Stimulated activated CD8-positive, alpha-beta memory T cell treated with anti-CD3 and anti-CD28 coated beads, Interleukin-7, amount 100 ng/mL, for 48 hours (primary cell): ENCODE measurements at places on chromosomes 6 and 20.

- DNase-seq = no peak
These were observed 174.1 kb upstream of the PRSS16 start for GRCh38 chr6:27073441-27073840.

- no peak for DNase-seq
These were observed 24.7 kb downstream of the CNKSR3 start for GRCh38 chr6:154485815-154486214.

DNA sequence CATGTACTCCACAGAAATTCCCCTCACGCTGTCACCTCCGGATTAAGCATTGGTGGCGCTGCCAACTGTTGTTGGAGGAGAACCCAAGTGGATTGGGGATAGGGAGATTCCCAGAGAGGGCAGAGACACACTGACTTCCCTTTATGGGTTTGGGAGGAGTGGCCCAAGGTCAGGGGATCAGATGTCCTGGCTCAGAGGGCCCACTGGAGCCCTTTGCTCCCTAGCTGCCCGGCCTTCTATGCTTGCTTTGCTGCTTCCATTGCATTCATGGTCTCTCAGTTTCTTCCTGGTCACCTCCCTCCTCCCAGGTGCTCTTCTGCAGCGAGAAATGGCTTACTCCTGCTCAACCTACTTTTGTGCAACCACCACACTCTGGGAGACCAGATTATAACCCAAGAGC lies 14.3 kb downstream of the CUL9 start:
- DNase-seq = no peak

DNA sequence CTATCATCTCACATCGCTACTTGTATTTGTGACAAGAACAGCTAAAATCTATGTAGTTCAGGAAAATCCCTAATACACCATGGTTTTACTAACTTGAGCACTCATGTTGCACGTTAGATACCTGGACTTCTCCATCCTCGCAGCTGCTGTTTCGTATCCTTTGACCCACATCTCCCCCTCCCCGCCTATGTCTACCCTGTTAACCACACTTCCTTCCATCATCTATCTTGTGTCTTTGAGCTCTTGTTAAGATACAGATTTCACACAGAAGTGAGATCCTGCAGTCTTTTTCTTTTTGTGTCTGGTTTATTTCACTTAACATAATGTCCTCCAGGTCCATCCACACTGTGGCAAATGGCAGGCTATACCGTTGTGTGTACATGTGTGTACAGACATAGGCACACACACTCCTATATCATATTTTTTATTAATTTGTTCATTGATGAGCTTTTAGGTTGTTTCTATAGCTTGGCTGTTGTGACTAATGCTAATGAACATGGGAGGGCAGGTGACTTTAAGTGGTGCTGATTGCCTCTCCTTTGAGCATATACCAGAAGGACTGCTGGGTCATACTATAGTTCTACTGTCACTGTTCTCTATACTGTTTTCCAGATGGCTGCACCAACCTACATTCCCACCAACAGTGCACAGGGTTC lies 117.8 kb downstream of the WDR27 start:
- DNase-seq = no peak

GRCh38 chr6:118620202-118620601 lies 31.2 kb downstream of the CEP85L start:
- no peak for DNase-seq

DNA sequence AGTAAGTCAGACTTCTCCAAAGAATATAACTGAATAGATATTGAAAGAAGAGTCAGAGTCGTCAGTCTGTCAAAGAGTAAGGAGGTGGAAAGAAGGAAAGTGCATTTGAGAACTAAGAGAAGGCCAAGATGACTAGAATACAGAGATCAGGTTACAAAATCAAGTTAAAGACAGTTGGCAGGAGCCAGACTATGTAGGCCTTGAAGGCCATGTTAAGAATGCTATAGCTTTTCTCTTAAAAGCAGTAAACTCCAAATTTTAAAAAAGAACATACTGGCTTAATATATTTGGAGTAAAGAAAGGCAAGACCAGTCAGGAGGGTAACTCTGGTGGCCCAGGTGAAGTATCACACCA lies 68.8 kb downstream of the IBTK start:
- no peak for DNase-seq

DNA sequence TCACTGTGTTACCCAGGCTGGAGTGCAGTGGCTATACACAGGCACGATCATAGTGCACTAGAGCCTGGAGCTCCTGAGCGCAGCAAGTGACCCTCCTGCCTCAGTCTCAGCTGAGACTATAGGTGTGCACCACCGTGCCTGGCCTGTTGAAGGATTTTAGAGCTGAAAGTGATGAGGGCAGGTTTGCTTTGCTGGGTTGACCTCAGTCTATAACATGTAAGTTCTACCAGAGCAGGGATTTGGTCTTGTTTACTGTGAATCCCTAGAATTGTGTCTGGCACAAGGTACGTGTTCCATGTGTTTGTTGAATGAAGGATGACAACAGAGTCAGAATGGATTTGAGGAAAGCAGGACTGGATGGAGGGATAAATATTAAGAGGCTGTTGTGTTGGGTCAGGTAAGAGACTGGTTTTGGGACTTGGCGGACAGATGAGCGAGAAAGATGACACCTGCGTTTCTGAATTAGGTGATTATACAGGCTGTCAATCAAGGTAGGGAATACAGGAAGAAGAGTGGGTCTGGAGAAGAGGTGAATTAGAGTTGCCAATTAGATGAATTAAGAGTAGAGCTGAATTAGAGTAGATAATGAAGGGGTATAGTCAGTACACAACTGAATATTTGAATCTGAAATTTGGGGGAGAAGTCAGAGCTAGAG lies 6.5 kb downstream of the ASXL1 start:
- no peak for DNase-seq

DNA sequence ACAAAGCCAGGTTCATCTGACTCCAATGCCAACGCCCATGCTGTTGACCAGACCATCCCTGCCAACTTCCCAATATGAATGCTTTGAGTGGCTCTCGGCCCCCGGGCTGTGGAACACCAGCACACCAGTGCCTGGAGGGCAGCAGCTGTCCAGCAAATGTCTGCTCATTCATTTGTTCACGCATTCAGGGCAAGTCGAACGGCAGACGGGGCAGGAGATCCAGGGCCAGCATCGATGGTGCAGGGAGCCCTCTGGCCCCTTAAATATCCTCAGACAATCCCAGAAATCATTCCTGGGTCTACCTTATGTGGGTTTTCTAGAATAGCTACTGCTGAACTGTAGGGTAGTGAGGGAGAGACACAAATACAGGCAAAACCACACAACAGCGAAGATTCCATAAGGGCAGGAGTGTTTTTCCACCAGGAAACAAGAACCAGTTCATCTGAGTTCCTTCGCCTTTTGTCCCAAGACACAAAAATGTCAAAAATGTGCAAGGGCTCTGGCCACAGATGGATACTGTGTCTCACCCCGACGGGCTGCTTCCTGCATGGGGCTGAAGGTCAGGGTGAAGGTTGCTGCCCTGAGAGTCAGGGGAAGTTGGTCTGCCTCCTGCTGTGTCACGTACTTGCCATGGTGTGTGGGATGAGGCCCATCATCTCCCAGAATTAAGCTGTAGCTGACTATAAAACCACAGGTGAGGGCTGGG lies 15.5 kb downstream of the RIPOR3 start:
- no peak for DNase-seq

DNA sequence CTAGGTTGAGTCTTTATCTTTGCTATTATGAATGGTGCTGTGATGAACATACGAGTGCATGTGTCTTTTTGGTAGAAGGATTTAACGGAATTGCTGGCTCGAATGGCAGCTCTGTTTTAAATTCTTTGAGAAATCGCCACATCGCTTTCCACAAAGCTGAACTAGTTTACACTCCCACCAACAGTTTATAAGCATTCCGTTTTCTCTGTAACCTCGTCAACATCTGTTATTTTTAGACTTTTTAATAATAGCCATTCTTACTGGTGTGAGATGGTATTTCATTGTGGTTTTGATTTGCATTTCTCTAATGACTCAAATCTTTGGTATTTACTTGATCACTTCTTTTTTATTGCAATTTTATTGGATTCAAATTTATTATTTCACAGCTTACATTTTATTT lies 117.4 kb upstream of the HDGFL1 start:
- no peak for DNase-seq

GRCh38 chr6:142013875-142014495 lies 118.7 kb upstream of the GJE1 start:
- no peak for DNase-seq

DNA sequence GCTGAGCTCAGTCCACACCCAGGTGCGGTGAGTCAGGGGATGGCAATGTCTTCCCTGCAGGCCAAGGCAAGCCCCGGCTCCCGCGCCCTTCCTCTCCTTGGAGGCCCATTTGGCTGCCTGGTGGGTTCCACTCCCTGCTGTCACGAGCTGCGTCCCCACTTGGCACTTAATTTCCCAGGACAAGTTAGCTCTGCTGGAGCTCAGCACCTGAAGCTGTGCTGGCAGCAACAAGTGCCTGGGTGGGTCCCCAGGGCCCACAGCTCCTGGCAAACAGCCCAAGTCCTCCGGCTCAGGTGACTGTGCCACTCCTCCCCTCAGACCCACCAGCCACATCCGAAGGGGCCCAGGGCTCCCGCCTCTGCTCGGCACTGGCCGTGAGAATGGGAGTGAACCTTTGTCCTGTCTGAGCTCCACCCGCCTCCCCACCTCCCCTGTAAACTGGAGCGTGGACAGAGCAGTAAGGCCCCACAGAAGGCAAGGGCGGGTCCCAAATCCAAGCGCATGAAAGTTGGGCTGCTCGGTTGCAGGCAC lies 16.9 kb downstream of the LAMA5 start:
- DNase-seq = no peak

- DNase-seq = no peak
These were observed 30.3 kb downstream of the SCGN start for GRCh38 chr6:25682324-25682723.

DNA sequence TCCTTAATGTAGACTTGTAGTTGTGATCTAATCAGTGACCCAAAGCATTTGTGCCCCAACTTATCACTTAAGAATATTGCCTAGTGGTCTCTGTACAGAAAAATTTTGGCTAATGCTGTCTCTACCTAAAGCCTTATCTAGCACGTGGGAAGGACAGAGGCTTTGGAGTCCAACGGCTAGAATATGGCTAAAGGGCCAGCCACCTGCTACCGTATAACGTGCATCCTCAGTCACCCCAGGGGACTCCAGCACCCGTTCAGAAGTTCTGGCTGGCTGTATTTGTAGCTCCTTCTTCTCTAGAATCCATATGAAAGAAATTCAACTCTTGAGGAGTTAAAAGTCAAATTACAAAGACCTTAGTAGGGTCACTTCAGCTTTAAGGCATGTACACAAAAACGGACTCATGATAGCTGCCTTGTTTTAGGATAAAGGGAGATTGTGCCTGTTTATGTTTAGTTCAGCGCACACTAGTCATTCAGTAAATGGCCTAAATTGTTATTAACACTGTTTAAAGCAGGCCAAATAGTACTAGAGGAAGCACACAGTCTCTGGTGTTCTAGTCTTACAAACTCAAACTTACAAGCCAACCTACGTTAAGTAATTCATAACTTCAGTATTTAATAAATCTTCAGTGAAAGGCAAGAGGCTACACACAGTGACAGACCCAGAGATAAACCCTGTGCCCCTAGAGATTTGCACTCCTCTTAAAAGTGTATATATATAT lies 407.5 kb upstream of the PLCB4 start:
- no peak for DNase-seq

DNA sequence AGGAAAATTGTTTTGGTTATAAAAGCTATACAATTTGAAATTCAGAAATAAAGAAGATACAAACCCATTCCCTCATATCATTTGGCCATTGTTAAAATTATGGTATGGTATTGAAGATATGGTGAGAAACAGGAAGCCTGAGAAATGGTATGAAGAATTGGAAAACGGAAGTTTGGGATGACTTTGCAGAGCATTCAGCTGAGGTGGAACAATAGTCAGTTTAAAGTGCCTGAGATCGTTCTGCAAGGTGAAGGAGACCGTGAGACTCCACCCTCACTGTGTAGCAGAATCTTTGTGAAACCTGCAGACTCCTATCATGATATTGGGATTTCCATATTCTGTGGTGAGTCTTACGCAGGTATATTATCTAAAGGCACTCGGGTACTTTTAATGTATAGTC lies 97.3 kb downstream of the ADGRB3 start:
- DNase-seq = no peak

DNA sequence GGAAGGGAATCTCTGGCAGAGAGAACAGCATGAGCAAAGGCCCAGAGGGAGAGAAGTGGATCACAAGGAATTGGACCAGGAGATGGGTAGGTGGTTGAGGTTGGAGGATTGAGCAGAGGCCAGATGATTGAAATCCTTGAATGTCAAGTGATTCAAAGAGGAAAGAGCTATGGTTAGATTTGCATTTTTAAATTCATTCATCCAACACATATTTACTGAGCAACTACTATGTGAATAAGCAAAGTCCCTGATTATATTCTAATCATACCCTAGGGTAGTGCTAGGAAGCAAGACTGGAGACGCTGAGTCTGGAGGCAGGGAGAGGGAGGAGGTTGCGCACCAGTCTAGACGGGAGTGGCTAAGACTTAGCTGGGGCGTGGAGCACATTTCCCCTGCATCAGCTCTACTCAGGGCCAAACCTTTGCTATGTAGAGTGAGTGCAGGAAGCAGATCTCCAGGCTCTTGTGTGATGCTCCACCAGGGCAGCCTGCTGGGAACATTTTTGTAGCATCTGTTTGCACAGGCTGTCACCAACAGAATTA lies 40.2 kb downstream of the EYA2 start:
- DNase-seq = no peak
